PC-9 (cell line): ENCODE measurements at places on chromosomes 11 and 22.

GRCh38 chr11:93573184-93573583 lies 30.0 kb upstream of the SMCO4 start:
- H3K27me3 ChIP-seq, result no peaks in the 10 kb centered on the region
- H3K4me3 ChIP-seq, result no peak overlapping the region
- H3K36me3 ChIP-seq, result no peaks in the 10 kb centered on the region

DNA sequence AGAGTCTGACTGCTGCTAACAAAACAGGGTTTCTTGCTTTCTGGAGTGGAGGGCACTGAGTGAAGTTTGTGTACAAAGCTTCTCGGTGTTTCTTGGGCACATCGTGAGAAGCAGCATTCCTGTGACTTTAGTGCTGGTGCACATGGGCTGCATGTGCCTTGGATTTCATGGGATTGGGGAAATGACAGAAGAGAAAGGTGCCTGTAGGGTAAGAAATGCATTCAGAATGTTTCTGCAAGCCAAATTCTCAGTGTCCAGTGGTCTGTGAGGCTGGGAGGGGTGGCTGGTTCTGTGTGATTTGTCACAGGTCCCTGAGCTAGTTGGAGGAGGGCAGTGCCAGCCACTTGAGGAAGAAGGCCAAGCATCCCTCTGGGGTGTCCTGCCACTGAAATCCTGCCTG lies 404.2 kb upstream of the NARS2 start:
- H3K36me3 ChIP-seq, result no peaks in the 10 kb centered on the region
- peaks cover 28% of the 10 kb centered on the region for H3K27me3 ChIP-seq
- H3K4me1 ChIP-seq, result no peaks in the 10 kb centered on the region
- H3K27ac ChIP-seq, result no peak overlapping the region

DNA sequence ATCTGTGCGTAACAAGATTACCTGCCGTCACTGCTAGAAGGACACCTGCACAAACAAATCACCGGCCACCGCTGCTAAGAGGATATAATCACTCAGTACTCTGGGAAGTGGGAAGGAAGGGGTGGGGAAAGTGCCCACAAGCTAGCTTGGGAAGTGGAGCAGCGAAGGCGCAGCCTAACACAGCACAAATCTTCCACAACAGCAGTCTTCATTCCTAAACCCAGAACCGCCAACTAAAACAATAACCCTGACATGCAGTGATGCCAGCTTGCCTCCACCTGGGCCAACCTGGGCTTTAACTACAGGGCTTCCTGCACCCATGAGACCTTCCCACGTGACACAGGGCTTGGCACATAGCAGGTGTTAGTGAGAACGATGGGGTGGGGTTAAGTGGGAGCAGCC lies 5.1 kb downstream of the DGCR2 start:
- no peaks in the 10 kb centered on the region for H3K36me3 ChIP-seq
- no peak overlapping the region for H3K27ac ChIP-seq
- no peaks in the 10 kb centered on the region for H3K27me3 ChIP-seq

DNA sequence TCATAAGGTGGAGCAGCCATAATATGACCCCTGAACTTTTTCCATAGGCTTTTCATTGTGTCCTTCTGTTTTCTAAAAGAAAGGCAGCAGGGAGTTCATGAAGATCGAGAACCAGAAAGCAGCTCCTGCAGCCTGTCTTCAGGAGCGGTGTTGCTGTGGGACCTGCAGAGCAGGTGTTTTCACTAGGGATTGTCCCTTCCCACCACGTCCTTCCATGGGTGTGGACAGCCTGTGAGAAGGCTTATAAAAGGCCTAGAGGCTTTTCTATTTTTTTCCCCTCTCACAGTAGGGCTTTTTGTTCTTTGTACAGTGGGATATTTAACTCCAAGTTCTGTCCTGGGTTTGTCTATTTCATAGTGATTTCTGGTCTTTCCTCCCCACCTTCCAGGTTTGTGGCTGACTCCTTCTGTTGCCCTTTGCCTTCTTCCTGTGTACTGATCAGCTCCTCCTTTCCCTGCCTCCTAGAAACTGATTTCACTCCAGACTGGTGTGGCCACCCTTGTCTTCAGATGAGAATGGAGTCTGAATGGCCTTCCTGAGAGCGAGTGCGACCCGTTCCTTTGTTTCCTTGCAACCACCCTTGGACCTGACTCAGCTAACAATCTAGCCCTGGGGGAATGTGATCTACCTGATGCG lies 10.1 kb downstream of the MRPL16 start:
- H3K36me3 ChIP-seq, result peaks cover 8% of the 10 kb centered on the region; the same call in 1 of the 2 replicates
- peaks cover 25% of the 10 kb centered on the region for H3K4me1 ChIP-seq
- DNase-seq, result no peak
- H3K27me3 ChIP-seq, result no peaks in the 10 kb centered on the region

DNA sequence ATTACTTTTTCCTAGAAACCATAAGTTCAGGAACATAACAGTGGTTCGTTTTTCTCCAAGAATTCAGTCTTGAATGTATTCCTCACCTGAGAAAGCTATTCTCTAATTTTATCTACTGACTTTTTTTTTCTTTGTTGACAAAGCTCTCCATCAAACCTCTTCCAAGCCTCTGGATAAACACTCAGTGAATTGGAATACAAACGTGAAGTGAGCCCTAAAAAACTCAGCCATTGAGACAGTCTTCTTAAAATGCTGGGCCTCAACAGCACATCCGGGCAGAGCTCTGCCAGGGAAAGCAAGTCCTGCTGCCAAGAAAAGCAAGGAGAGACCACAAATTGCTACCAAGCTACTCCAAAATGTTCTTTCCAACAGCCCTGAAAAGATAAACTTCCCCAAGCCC lies 7.7 kb upstream of the SLC1A2 start:
- no peak overlapping the region for H3K4me3 ChIP-seq
- no peak overlapping the region for H3K27ac ChIP-seq
- DNase-seq, result no peak
- H3K27me3 ChIP-seq, result peaks cover 93% of the 10 kb centered on the region
- no peaks in the 10 kb centered on the region for H3K36me3 ChIP-seq
- no peaks in the 10 kb centered on the region for H3K4me1 ChIP-seq

DNA sequence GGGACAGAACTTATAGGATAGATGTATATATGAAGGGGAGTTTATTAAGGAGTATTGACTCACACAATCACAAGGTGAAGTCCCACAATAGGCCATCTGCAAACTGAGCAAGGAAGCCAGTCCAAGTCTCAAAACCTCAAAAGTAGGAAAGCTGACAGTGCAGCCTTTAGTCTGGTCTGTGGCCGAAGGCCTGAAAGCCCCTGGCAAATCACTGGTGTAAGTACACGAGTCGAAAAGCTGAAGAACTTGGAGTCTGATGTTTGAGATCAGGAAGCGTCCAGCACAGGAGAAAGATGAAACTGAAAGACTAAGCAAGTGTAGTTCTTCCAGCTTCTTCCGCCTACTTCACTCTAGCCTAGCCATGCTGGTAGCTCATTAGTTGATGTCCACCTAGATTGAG lies 799.6 kb upstream of the ARHGAP42 start:
- no peaks in the 10 kb centered on the region for H3K4me1 ChIP-seq
- no peaks in the 10 kb centered on the region for H3K36me3 ChIP-seq
- no peaks in the 10 kb centered on the region for H3K27me3 ChIP-seq

GRCh38 chr11:3193373-3194015 lies 25.1 kb downstream of the MRGPRG start:
- H3K27ac ChIP-seq, result no peak overlapping the region
- H3K36me3 ChIP-seq, result no peaks in the 10 kb centered on the region
- no peaks in the 10 kb centered on the region for H3K4me1 ChIP-seq
- no peak overlapping the region for H3K4me3 ChIP-seq
- peaks cover 20% of the 10 kb centered on the region for H3K27me3 ChIP-seq

GRCh38 chr11:130359419-130359818 lies 44.7 kb upstream of the ZBTB44 start:
- H3K27ac ChIP-seq, result no peak overlapping the region
- no peak for DNase-seq
- H3K27me3 ChIP-seq, result 0 out of 2 replicates have a peak, but pooled peaks cover 3% of the 10 kb centered on the region
- H3K4me1 ChIP-seq, result no peaks in the 10 kb centered on the region
- H3K4me3 ChIP-seq, result no peak overlapping the region
- no peaks in the 10 kb centered on the region for H3K36me3 ChIP-seq

- H3K27me3 ChIP-seq, result no peaks in the 10 kb centered on the region
- no peak for DNase-seq
- H3K27ac ChIP-seq, result peak overlapping the region; percentile 51; the same call in 1 of the 2 replicates
- no peaks in the 10 kb centered on the region for H3K36me3 ChIP-seq
- H3K4me1 ChIP-seq, result peaks cover 22% of the 10 kb centered on the region
- no peak overlapping the region for H3K4me3 ChIP-seq
These were observed 47.2 kb downstream of the DBX1 start for GRCh38 chr11:20113149-20113438.

DNA sequence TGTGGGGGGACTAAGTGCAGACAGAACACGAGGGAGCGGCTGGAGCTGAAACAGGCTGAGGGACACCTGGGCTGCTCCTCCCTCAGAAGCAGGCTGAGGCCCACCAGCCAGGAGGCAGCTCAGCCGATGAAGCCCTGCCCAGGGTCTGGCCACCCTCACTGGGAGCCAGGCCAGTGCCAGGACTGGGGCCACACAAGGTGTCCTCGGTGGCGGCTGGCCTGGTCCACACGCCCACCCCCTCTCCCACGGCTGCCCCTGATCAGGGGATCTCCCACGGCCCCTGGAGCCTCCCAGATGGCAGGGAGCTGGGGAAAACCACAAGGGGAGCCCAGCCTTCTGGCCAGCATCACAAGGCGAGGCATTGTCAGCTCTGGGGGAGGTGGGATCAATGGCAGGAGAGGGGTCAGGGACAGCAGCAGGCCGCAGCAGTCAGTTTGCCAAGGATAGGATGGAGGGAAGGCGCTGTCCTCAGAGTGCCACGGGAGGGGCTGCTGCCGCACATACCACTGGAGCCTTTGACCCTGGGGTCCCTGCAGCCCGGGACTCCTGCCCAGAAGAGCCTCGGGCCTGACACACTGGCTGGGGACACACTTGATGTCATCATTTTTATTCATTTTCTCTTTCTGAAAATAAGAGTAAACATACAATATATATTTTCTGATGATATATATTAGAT lies 11.7 kb upstream of the RASL10A start:
- H3K4me3 ChIP-seq, result no peak overlapping the region
- no peaks in the 10 kb centered on the region for H3K36me3 ChIP-seq
- no peaks in the 10 kb centered on the region for H3K27me3 ChIP-seq
- no peaks in the 10 kb centered on the region for H3K4me1 ChIP-seq
- no peak for DNase-seq

DNA sequence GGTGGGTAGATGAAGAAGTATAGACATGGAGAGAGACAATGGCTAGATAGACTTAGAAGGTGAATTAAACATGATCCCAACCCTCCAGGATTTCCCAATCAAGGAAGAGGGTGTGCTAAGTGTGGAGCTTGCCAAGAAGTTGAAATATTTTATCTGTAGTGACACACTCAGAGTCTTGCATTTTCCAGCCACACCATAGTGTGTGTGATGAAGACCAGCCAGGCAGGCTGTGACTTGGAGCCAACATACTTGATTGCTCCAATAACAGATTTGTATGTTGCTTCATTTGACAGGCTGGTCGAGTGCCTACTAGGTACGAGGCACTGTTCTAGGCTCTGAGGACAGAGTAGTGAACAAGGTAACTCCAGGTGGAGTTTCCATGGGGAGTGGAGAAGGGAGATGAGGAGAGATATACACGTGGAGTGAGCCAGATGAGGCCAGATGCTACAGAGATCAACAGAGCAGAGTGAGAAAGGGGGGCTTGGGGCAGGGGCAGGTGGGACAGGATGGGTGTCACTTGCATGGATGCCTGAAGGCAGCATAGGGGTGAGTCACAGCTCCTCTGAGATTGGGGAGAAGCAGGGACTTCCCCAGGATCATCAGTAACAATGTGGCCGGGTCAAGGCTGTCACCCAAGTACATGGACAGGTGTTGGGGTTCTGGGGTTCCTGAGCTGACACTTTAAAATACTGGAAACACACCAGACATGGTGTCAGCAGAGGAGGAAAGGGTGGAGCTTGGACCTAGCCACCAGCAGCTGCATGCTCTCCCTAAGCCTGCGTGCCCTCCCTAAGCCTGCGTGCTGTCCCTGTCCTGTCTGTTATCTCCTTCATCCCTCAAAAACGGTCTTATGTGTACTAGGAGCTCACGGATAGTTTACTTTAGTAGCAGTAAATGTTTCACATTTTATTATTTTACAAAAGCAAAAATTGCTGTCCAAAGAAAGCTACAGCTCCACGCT lies 23.6 kb downstream of the PDGFB start:
- H3K27ac ChIP-seq, result peak overlapping the region; percentile 69
- H3K4me3 ChIP-seq, result no peak overlapping the region
- no peak for DNase-seq
- peaks cover 23% of the 10 kb centered on the region; the same call in 1 of the 2 replicates for H3K36me3 ChIP-seq
- no peaks in the 10 kb centered on the region for H3K27me3 ChIP-seq
- H3K4me1 ChIP-seq, result peaks cover 18% of the 10 kb centered on the region

DNA sequence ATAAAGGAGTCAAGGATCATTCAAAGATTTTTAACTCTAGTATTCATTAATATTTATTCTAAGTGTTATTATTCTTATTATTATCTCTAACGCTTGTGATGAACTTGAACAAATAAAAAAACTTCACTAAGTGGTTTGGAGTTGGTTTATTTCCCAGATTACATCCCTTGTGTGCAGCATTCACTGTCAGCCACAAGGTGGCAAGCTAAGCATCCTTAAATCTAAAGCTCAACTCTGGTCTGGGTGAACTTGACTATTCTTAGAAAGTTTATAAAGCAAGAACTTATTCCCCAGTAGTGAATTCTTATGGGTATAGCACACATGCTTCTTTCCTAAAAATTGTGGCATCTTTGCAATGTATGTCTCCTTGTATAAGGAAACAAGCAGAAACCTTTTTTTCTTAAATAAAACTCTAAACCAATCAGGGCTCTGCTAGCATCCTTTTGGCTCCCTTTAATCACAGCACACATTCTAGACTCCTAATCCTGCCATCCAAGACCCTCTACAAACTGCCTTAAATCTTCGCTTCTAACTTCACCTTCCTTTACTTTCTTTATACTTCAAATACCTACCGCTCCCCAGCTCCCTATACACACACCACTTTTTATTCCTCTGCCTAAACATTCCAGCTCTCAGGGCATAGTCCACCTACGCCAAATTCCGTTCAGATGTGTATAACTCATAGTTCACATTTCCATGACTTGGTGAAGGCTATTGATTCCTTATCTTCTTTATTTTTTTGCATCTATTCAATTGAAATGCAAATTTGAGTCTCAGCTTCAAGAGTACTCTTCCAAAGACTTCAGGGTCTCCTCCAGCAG lies 1068.8 kb downstream of the DLG2 start:
- no peaks in the 10 kb centered on the region for H3K27me3 ChIP-seq
- H3K27ac ChIP-seq, result no peak overlapping the region
- DNase-seq, result no peak
- H3K4me3 ChIP-seq, result no peak overlapping the region
- no peaks in the 10 kb centered on the region for H3K4me1 ChIP-seq
